Activated naive CD8-positive, alpha-beta T cell treated with anti-CD3 and anti-CD28 coated beads, Interleukin-2, amount 50 U/mL, for 24 hours (primary cell): ENCODE measurements at places on chromosomes 11 and 22.

DNA sequence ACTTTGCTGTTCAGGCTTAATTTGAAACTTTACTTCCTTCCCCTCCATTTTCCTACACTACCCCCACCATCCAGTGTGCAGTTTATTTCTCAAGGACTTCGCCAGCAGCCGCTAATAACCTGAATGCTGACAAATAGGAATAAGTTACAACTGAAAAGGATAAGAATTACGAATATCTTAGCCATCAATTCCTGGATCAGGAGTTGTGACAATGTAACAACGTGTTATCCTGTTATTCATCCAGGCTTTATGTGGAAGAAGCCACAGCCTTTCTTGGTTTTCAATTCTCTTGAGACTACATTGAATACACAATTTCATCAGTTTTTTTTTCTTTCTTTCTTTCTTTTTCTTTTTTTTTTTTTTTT lies 5.9 kb downstream of the HBG1 start:
- no peak for DNase-seq

DNA sequence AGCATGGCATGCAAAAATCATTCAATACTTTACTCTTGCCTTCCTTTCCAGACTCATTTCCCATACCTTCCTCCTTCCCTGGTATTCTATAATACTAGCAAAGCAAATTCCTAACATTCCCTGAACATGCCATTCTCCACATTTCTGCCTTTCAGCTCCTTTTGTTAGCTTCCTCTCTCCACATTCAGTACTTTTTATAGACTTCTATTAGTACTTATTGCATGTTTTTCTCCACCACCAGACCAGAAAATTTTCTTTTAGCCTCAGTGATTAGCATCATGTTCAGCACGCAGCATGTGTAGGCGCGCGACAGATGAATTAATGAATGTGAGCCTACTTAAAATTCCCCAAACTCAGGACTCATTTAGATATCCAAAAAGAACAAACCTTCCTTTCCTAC lies 935.3 kb downstream of the DLG2 start:
- no peak for DNase-seq

DNA sequence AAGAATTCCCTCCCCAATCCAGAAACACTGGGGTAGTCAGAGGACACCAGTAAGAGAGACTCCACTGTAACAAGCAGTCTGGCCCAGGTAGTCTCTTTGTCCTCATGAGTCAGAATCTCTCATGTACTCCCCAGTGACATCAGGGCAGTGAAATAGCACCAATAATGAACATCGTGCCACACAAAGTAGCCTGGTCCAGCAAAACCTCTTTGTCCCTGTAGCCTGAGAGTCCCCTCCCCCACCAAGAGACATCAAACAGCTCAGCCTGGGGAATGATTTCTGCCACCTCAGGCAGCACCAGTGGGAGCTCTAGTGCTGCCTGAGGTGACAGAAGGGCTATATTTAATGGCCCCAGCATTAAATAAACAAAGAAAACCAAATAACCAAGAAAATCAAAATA lies 88.1 kb downstream of the SBF2 start:
- DNase-seq, result no peak

DNA sequence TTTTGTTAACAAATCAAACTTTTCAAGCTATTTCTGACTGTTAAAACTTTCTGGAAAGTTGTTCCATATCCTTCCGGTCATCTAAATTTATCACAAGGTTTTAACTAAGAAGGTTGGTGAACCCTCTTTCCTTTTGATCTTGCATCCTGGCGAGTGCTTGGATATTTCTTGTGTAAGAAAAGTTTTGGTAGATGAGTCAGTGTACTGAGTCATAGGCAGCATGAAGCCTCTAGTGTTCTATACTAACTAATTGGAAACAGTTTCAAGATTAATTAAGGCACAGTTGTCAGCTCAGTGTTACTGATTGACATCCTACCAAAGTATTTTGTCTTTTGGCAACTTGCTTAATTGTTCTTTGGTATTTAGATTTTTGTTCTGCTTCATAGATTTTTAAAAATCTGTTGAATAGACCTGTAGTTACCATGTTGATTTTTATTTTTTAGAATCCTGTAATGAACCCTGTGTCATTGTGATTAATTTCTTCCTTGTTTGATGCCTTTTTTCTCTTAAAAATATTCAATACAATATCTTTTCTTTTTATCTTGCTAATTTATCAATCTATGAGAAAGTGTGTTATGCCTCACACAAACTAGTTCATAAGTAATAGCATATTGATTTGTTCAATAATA lies 38.0 kb downstream of the METTL15 start:
- DNase-seq, result no peak

- no peak for DNase-seq
Observed at GRCh38 chr11:46491661-46492330, 100.2 kb upstream of the CHRM4 start.
